CD4-positive, alpha-beta T cell treated with Interleukin-17A for 4 hours (primary cell): ENCODE measurements at places on chromosomes 5 and 9.

DNA sequence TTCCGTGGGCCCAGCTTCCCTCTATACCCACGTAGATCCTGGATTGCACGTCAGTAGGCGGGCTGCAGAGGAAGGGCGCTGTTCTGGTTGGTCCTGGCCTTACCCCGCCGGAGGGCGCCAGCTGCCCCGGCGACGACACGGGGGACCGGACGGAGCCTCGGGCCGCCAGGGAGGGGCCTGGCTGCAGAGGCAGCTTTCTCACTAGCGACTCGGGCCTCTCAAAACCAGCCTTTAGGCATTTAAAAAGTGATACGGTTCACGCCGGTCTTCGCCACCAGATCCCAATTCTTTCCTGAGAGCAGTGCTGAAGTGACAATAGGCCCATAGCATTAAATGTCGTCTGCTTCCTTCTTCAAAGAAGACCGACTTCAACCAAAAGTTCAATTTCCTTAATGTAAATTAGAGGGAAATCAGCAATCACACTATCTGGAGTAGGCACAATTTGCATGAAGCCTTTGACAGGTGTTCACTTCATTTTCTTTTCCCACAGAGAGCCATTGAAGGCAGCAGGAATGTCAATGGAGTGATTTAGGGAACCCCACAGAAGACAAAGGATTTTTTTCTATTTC lies 17.6 kb upstream of the UBE2D2 start:
- DNase-seq, result peak; percentile 73

GRCh38 chr5:159877016-159877415 lies 39.3 kb upstream of the ADRA1B start:
- DNase-seq, result no peak

GRCh38 chr9:85004818-85005413 lies 335.4 kb downstream of the NTRK2 start:
- no peak for DNase-seq

DNA sequence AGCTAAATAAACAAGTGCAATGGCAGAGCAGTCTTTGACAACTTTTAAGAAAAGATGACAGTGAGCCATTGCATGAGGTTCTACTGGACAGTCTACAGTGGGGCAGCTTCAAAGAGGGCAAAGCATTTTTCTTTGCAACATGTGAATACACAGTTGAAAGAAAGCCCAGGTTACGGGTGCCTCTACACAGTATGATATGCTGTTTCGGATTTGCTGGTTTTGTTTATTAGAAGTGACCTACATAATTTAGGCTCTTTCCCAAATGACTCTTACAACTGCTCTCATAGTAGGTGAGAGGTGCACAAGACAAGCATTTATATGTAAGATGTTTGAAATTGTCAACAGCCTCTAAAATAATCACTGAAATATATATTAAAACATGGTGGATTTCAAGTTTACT lies 62.4 kb downstream of the MEF2C start:
- no peak for DNase-seq

GRCh38 chr5:178116143-178116885 lies 3.0 kb downstream of the N4BP3 start:
- peak; percentile 55 for DNase-seq

- DNase-seq, result no peak
Measured at GRCh38 chr5:153755913-153756500, 265.5 kb downstream of the GRIA1 start.

DNA sequence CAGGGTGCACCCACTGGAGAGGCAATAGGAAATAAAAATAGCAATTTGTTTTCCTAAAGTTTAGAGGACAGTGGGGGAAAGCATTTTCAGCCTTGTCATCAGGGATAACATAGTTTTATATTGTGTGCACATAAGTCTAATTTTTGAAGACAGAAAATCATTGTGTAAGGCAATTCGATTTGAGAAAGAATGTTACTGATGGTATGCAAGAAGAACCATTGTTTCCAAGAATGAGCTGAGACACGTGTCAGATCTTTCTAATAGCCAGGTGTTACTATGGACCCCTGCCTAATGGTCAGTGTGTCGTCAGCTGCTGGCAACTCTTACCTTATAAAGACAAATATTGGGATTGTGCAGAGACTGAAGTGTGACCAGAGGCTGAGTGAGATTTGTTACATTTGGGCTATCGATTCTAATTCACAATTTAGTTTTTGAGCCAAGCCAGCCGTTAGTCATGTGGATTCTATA lies 67.1 kb upstream of the PPP2R2B start:
- DNase-seq, result no peak

- DNase-seq, result no peak
Measured at GRCh38 chr5:109307951-109308350, 101.8 kb downstream of the PJA2 start.

DNA sequence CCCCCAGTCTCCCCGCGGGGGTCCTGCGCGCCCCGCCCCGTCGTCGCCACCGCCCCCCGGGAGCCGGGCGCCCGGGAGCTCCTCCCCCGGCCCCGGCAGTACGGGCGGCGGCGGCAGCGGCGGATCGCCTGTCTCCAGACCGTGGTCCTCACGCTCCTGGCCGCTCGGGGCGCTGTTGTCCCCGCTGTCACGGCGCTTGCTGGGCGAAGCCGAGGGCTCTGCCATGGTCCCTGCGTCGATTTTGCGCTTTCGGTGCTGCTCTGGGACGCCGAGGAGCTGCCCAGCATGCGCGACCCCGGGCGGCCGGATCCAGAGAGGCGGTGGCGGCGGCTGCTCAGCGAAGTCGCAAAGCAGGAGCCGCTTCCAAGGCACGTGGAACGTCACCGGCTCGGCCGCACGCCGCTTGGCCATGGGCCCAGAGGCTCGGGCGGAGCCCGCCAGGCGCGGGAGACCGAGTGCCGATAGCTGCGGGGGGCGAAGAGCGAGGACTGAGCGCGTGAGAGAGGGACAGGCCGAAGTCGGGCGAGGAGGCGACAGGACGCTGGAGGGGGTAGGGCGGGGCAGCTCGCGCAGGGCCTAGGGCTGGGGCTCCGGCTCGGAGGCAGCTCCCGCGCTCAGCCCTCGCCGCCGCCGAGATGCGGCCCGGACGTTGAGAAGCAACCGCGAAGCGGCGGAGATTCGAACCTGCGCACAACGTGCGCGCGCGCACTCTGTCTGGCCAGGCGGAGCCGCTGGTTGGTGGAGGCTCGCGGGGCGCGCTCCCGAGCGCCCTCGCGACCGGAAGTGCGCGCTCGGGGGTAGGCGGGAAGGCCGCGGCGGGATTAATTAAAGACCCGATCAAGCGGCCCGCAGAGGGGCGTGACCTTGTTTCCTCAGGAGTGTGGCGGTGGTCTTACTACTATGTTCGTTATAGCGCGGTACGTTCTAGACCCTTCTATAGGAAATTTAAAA lies at the start of gene C9orf40:
C9orf40 (minus strand) TSS at position 712 of the 951 bp plus-strand sequence; CDS start at position 411, 301 bp downstream.
- DNase-seq, result peak; percentile 92

DNA sequence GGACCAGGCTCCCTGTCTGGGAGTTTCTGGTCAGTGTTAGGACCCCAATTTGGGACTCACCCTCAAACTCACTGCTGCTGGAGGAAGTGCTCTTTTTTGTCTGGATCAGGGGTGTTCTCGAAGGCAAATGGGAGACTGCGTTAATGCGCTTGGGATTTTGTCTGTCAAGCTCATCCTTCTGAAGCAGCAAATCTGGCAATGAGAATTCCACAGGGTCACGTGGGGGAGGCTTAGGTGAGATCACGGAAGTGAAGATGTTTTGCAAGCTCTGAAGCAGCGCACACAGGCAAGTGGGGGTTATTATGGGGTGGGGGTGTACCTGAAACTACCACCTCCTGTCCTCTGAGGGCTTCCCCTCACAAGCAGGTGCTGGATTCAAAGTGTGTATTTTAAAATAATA lies 10.5 kb upstream of the TEX53 start:
- DNase-seq, result no peak

- no peak for DNase-seq
Measured at GRCh38 chr9:8784838-8785237, 985.3 kb upstream of the DMAC1 start.

DNA sequence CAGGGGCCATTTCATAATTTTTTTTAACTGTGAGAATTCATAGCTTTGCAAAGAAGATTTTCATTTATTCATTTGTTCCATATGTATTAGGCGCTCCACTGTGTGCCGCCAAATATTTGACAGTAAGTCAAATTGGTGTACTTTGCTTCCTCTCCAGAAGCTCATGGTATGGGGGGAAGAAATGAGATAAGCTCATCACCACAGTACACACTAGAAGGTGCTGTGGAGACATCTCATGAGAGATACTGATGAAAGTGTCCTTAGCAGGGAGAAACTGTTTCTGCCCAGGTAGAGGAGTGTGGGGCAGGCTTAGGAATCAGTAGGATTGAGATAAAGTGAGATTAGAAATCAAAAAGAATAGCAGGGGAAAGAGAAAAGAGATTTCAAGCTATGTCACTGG lies 136.2 kb downstream of the CDH6 start:
- DNase-seq, result no peak

GRCh38 chr9:16848179-16848578 lies 22.3 kb downstream of the BNC2 start:
- DNase-seq, result no peak

GRCh38 chr5:160159991-160160792 lies 40.9 kb upstream of the PWWP2A start:
- no peak for DNase-seq

- DNase-seq, result peak; percentile 52
Measured at GRCh38 chr9:75891277-75891741, 836 bp downstream of the PCSK5 start.

DNA sequence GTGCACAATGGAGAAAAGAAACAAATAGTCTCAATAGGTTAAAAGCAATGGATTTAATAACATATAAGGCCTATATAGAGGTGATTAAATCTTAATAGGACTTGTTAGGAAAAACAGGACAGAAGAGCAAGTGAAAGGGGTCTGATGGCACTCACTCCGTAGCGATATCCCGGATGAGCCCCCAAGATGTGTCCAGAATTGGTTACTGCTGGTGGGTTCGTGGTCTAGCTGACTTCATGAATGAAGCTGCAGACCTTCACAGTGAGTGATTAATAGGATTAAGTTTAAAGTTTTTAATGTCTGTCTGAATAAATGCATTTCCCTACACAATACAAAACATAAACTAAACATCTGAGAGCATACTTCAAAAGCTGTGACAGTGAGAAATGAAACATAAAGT lies 110.4 kb upstream of the FAM174A start:
- no peak for DNase-seq

- DNase-seq, result no peak
Measured at GRCh38 chr5:174151599-174152181, 106.2 kb downstream of the NSG2 start.

DNA sequence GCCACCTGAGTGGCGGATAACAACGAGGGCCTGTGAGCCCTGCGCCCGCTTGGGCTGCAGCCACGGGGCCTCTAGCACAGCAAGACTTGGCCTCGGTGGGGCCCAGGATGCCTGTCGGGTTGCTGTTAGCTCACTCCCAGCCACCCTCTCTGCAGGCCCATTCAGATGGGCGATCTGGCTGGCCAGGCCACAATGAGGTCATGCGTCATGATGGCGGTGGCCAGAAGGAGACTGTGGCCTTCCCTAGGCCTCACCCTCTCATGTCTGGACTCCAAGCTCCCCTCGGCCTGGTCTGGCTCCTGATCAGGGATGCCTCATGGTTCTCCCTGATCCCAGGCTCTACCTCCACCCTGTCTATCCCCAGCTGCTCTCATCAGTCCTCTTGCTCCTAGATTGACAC lies 19.0 kb upstream of the TCOF1 start:
- no peak for DNase-seq

DNA sequence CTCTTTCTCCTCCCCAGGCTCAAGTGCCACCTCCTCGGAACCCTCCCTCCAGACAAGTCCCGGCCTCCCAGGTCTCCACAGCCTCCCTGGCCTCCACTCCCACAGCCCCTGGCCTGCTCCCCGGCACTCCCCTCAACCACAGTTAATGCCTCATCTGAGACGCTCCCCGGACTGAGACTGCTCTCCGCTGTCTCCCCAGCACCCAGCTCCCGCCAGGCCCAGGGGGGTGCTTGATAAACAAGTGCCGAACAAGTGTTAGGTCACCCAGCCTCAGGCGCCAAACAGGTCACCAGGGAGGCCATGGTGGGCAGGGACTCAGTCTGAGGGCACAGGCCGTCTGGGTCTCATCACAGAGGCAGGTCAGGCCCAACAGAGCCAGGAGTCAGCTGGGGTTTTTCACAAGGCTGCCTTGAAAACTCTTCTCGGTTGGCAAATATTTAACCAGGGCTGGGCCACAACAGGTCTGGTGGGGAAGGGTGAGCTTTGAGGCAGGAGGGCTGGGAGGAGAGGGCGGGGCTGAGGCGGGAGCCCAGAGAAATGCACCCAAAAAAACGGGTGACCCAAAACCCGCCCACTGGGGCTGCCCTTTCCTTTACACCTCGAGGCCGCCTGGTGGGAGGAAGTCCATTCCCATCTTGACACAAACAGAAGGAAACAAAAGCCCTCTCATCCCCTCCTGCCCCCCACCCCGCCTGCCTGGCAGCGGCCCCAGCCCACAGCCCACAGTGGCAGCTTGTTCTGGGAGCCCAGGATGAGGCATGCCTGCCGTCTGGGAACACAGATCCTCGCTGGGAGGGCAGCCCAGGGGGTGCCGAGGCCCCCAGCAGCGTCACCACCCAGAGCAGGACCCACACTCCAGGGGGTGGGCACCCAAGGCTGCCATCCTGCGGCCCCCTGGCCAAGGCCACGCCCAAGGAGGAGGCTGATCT lies 66.6 kb upstream of the STXBP1 start:
- no peak for DNase-seq

DNA sequence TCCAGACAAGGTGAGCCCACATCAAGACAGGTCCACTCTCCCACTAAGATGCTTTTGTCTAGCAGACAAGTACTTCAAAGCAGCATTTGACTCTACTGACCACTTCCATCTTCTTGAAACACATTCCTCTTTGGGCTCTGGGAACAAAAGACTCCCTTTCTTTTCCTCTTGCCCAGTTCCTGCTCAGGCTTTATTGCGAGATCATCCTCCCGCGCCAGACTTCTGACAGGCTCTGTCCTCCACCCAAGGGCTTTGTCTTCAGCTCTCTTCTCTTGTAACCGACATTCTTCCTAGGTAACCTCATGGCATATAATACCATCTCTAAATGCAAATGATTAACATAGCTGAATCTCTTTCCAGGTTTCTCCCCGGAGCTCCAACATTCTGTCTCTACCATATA lies 85.8 kb downstream of the NUDT12 start:
- DNase-seq, result no peak

GRCh38 chr9:90268613-90269012 lies 374.0 kb downstream of the DIRAS2 start:
- no peak for DNase-seq

DNA sequence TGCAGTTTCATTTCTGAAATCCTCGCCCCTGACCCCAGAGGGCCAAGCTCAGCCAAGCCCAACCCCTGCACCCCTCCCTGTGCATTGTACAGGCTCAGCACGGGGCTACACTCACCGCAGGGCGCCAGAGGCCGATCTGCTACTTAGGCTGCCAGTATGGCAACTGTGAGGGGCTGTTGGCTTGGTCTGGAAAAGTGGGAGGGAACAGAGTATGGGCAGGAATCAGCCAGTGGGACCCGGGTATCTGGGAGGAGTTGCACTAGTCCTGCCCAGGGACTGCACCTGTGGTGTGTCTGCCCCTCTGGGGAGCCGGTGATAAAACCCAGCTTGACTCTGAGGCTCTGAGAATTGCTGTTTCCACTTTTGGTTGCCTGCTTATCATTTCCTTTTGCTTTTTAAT lies 167.4 kb upstream of the KIF2A start:
- DNase-seq, result no peak

GRCh38 chr5:2017540-2018389 lies 135.0 kb upstream of the IRX4 start:
- peak; percentile 31 for DNase-seq

- no peak for DNase-seq
Measured at GRCh38 chr9:27511771-27512170, 12.3 kb upstream of the IFNK start.
